ENCODE measurements at places on chromosomes 6 and 20.

- DNase-seq: no peak
Observed at GRCh38 chr6:107274288-107274687, 159.0 kb upstream of the BEND3 start.

DNA sequence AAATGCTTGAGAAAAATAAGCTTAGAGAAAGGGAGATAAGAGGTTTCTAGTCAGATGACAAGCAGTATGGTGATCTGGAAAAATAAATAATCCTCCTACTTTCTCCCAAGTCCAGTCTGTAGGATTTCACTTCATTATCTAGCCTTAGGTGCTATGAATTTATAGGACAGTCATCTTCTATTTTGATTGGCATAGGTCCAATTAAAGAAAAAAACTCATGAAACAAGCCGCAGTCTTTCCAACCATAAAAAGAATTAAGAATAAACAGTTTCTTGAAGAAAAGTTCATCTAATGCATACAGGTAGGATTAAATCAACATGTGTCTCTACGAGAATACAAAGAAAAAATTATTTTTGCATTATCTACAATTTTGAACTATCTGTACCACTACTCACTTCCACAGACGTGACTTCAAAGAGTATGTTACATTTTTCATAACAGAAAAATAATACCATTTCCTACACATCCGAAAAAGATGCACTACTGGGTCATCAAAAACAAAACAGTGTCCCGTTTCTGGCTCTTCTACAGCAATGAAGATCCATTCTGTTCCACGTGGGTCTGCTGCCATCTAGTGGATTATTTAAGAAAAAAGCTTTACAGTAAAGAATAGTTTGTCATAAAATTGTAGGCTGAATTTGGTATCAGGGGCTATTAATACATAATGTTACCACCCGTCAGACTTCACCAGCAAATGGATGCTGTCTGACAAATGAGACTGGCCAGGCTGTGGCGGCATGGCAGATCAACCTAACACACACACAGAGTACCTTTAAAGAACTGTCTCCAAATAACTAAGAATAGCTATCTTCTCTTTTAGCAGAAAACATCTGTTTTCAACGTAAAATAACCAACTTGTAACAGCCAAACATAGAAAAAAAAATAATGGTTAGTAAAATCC is 28.9 kb downstream of the STX7 start:
- DNase-seq: peak; percentile 62

- peak; percentile 15 for DNase-seq
Observed at GRCh38 chr20:21315138-21315537, 12.0 kb downstream of the XRN2 start.

GRCh38 chr6:22249711-22250350 is 47.0 kb downstream of the PRL start:
- no peak for DNase-seq

GRCh38 chr6:131787079-131787478 is 20.7 kb upstream of the ENPP1 start:
- DNase-seq: no peak

DNA sequence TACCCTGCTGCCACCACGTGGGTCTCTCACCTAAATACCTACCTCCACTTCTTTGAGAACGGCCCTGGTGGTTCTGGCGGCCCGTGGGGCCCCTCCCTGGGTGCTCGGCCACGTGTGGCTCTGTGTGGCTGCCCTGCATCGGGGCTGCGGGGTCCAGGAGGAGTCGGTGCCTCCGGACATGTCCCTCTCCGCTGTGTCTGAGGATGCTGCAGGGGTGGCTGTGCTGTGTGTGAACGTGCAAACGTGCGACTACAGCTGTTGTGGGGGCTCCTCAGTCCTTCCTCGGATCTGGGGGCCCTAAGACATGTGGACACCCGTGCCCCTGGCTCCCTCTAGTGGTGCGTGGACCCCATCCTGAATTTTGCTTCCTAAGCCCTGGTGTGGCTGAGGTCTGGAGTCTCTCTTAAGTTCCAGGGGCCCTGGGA is 691.8 kb downstream of the QKI start:
- DNase-seq: peak; percentile 12

DNA sequence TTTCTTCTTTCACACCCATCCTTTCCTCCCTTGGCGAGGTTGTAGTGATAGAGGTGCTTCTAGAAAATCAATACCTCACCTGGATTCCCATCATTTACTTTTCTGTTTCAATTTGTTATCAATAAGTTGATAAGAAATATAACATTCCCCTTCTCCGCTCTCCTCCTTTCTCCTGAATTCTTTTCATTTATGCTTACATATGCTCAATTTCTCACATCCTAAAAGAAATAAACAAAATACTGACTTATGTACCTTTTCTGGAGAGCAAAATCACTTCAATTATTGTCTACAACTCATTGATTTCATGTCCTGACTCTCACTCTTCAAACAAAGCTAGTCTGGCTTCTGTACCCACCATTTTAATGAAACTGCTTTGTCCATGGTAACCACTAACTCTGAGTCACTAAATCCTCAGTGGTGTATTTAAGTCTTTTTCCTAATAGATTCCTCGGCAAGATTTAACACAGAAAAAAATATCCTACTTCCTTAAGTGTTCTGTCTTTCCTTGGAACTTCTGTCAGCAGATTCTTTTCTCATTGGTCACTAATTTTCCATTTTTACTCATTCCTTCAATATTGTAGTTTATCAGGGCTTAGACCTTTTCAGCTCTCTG is 289.6 kb downstream of the RFPL4B start:
- DNase-seq: no peak

GRCh38 chr6:124010574-124010973 is 206.9 kb downstream of the NKAIN2 start:
- no peak for DNase-seq

DNA sequence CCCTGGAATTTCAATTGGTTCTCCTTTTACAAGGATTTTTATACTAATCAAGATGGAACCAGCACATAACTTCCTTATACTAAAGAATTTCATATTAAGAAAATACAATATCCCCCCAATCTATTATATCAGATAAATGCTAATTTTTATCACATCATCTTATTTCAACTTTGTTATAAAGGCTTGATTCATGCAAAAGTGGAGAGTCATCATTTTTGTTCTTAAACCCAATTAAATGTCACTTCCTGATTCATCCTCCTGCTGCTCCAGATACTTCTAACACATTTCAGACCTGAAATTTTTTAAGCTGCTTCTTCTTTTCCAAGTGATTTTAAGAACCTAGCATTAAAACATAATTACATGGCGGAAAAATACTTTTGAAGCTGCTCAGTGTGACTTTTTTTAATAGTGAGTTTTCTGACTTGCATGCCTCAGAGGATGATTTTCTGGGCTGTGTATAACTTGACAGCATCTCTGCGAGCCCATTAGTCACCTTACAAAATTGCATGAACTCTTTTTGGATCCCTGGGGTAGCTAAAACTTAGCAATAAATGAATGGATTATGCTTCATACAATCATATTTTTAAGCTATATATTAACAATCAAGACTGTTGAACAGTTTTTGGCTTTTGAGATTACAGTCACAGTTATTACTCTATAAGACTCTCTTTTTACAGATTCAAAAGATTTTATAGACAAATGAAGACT is 134.1 kb downstream of the ELOVL4 start:
- DNase-seq: no peak

DNA sequence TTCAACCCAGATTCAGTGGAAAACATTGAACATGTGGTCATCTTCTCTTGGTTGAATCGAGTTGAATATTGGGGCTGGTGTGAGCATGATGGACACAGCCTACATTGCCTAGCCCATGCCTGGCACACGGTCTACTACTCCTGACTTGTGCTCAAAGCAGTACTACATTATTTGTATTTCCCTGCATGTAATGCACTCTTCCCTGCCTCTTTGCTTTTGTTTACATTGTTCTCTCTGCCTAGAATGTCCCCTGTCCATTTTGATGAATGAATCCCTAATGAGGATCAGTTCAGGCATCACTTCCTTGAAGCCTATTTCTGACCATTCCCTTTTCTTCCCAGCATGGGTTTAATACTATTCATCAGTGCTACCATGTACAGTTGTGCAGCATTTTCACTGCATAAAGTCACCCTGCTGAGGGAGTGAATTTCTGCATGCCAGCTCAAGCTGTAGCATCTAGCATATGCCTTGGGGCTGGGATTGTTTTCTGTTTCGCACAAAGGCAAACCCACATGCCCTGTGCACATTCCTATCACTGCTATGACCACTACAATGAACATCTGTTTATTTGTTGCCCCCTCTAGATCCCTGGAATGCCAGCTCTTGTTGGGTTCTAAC is 75.3 kb upstream of the CCN6 start:
- no peak for DNase-seq

GRCh38 chr6:131586543-131586942 is 13.5 kb downstream of the ARG1 start:
- no peak for DNase-seq

DNA sequence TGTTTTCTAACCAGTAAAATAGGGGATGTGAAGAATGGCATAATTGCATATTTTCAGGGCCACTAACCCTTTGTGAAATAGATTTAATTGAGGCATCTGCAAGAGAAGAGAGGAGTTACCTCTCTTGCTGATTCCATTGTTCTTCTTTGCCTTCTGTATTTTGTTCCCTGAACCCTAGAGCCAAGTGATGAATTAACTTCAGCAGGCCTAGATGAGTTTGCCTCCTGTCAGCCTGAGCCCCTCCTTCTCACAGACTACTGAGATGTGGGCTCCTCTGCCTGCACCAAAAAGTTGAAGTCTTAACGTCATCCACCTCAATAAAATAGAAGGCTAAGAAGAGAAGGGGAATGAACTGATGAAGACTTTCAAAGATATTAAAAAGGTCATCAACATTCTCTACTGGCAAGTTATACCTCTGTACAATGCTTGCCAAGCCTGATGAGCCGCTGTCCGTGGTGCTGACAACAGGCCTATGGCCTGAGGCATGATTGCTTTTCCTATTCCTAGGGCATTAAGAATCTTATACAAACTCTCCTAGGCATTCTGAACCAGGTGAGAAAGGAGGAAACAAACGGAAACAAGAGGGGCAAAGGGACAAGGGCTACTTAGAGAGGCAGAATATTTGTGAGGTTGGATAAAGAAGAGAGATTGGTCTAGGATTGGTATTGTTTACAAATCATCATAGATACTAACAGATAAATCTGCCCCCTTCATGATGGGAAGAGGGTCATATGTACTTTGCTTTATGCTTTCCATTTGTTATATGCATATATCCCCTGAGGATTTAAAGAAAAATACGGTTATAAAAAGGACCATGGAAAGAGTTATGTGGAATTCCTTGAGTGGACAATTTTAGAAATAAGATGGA is 46.8 kb downstream of the CD24 start:
- DNase-seq: peak; percentile 21

DNA sequence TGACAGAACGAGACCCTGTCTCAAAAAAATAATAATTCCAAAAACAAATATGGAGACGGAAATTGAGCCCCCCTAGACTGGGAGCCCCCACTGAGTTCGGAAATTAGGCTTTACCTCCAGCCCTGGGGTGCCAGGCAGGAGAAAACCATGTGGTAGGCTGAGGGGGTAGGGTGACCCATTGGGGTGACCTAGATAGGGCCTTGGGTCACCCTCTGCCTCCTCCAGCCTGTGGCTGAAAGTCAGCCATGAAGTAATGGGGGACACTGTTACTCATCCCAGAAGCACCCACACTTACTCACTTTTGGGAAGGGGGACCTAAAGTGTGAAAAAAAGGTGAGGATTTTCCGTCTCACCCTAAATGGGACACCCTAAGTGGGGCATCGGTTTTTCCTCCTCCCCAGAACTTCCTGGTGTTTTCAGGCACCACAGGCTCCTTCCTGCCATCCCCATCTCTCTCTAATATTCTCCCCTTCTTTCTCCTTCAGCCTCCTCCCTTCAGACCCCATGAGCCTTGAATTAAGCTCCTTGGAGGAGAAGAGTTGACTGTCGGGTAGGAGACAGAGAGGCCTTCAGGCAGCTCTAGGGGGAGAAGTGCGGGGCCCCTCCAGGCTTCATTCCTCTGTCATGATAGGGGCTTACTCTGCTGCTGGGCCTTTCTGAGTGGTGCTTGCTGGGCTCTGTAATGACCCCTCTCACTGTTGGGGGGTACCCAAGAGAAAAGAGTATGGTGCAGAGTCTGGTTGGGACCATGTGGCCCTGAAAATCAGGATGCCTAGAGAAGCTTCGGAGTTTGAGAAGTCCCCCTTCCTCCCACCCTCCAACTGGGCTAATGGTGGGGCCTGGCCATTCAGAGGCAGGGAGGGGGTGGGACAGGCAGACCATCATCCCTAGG is 2.4 kb downstream of the LTB start:
- no peak for DNase-seq

GRCh38 chr6:105106260-105106659 is 73.6 kb downstream of the POPDC3 start:
- DNase-seq: no peak

DNA sequence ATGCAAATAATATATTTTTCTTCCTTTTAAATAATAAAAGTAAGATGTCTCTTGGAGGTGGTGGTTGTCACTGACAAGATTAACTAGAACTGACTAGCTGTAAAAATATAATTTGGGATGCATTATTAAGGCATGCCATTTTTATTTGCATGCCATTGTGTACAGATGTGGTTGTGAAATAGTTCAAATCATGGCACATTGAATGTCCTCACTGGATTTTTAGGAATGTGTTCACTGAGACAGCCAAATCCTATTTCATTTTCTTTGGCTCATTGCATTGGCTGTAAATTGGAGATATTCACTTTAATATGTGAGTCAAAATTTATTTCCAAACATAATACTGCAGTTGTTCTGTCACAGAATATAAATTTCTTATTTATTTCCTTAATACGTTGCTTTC is 62.3 kb downstream of the ESR1 start:
- DNase-seq: no peak

DNA sequence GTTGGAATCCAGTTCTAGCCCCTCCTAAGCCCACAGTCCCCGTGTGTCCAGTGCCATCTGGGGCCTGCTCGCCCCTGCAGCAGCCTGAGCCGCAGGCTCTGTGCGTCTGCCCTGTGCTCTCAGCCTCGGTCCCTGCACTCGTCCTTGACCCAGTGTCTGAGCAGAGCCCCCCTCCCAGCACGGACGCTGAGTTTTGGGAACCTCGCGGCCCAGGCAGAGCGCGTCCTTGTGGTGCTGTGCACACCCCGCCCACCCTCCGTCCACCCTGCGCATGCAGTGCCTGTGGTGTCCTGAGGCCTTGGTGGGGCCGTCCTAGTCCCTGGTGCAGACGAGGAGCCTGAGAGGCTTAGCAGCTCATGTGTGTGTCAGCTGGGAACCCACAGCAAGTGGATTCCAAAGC is 31.6 kb downstream of the OSBPL2 start:
- no peak for DNase-seq

- DNase-seq: peak; percentile 85
Observed at GRCh38 chr6:145814035-145814500, 527 bp downstream of the FBXO30 start.

GRCh38 chr20:1371202-1371782 is 21.6 kb downstream of the FKBP1A start:
- DNase-seq: no peak

GRCh38 chr6:167497428-167498056 is 172.7 kb downstream of the TTLL2 start:
- no peak for DNase-seq

GRCh38 chr6:127841811-127842210 is 59.0 kb downstream of the THEMIS start:
- DNase-seq: no peak

Data from KBM-7 (cell line).